Stimulated activated CD4-positive, alpha-beta T cell treated with anti-CD3 and anti-CD28 coated beads, Interleukin-12 subunit alpha, Interleukin-12 subunit beta, amount 100 ng/mL, for 4 hours (primary cell): ENCODE measurements at places on chromosomes 2 and 18.

- no peak for DNase-seq
These were observed 38.3 kb downstream of the LRRFIP1 start for GRCh38 chr2:237665713-237666143.

DNA sequence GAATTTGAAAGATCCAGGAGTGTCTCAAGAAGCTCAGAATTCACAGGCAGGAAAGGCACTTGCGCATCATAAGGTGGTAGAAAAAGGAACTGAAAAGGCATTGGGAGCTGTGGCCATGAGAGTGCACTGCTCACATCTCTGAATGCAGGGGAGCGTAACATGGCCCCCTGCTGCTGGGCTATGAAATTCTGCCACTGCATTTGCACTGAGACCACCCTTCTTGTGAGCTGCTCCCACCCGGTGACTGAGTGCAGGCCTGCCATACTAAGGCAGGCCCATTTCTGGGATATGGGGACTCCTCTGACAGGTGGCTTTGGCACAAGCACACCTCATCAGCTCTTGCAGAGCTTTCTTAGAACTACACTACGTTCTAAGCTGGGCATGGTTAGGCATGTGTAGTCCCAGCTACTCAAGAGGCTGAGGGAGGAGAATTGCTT lies 25.3 kb upstream of the STARD7 start:
- DNase-seq, result no peak

GRCh38 chr2:47402555-47402804 lies 476 bp upstream of the MSH2 start:
- DNase-seq, result no peak

GRCh38 chr2:175836361-175836760 lies 165.7 kb downstream of the LNPK start:
- no peak for DNase-seq

- DNase-seq, result peak; percentile 33
These were observed 39.0 kb upstream of the MAL start for GRCh38 chr2:94986392-94986963.

- no peak for DNase-seq
These were observed 90.6 kb upstream of the GPC1 start for GRCh38 chr2:240344904-240345303.

DNA sequence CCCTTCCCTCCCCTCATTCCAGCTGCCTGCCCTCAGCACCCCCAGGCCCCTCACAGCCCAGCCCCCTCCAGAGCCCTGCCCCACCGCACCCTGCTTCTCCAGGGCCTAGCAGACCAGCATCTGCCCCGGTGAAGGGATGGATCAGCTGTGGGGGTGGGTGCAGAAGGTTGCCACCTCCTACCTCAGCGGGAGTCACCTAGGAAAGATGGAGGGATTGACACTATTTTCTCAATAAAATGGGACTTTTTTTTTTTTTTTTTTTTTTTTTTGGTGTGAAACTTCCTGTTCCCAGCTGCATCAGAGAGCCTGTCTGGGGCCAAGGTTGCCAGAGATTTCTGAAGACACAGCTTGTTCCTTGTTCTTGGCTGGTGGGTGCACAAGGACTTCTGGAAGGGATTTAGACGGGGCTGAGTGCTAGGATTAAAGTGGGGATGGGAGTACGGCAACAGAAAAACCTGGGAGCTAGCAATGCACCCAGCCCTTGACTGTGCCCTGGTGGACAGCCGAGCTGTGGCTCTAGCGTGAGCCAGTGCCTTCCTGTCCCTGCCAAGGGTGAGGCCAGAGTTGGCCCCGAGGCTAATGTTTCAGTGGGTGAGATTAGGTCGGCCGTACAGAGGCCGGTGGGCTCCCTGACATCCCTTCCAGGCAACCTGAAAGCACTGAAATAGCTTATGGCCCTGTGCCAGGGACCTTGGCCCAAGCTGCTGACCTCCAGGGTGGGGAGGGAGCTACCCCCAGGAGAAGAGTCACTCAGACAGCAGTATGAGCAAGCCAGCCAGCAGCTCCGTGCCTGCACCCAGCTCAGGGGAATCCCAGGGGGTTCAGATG lies 4.6 kb downstream of the B3GNT7 start:
- no peak for DNase-seq

DNA sequence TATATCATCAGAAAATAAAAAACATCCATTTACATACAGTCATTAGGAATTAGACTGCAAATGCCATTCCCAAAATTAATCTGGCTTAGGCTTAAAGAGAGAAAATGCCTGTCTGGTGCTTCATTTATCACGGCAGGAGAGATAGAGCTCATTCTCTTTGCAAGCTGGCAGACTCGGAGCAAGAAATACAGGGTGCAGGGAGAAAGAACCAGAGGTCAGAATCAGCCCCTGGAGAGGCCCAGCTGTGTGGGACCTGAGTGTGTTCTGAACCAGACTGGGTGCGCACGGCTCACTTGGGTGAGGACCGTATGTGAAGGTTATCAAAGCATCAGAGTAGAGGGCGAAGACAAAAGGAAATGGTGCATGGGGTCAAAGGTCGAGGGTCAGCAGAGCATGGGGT lies 227.8 kb downstream of the ACKR3 start:
- no peak for DNase-seq

DNA sequence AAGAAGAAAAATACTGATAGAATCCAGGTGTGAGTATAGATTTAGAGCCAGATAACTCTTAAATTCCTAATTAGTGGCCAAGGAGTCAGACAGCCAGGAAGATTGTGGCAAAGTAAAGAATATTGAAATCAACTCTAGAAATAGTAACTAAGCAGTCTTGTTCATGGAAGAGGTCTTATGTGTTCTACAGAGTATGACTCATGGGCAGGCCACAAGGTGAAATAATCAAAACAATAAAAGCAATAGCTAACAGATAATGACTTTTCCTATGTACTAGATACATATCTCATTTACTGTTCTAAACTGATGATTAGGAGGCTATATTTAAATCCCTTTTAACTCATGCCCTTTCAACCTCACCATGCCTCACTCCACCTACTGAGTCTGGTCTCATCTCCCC lies 227.4 kb upstream of the COL3A1 start:
- DNase-seq, result no peak

DNA sequence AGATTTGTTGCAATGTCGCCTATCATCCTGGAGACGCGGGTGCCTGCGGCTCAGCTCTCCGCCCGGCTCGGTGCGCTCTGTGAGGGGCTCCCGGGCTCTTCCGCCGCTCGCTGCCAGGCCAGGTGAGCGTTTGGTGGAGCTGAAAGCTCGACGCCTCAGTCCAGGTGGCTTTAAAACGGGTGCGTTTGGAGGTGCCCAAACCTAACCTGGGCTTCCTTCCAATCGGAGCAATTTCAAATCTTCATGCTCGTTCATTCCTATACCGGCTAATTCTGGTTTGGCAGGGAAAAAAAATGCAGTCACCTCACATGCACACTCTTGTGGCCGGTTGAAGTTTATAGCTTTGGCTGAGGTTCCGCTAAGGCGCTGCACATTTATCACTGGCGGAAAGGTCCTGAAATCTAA lies at the start of gene SLC16A14:
SLC16A14 (minus strand) TSS at position 274 of the 405 bp plus-strand sequence. CDS start 9,572 bp downstream, outside the sequence.
- peak; percentile 8 for DNase-seq

DNA sequence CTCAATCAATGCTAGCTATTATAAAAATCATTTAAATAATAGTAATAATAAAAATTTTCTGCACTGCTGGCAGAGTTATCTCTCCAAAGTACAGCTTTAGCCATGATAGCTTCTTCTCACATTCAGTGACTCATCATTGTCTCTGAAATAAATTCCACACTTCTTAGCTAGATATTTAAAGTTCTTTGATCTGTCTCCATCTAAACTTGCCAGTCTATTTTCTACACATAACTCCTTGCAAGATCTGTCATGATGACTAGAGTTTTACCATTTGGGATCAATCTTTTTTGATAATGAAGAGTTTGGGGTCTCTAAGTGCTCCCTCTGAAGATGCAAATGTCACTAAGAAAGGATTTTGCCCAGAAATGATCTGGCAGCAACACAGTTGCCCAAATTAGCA lies 155.4 kb upstream of the LHCGR start:
- no peak for DNase-seq

DNA sequence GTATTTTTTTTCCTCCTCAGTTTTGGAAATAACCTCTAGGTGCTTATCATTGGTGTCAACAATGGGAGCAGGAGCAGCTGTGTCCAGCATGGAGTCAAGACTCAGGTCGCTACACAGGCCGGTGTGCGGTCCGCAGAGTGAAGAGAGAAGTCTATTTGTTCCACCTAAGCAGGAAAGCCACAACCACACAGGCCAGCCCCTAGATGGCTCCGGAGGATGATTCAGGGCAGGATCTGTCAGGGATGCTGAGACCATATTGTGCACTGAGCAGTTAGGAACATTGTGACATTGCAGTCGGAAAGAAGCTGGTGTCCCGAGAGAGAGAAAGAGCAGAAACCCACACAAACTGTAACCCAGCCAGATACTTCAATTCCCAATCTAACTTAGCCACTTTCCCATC lies 136.9 kb downstream of the GAREM1 start:
- no peak for DNase-seq

- no peak for DNase-seq
These were observed 65.4 kb downstream of the PLA2R1 start for GRCh38 chr2:159996792-159997546.

DNA sequence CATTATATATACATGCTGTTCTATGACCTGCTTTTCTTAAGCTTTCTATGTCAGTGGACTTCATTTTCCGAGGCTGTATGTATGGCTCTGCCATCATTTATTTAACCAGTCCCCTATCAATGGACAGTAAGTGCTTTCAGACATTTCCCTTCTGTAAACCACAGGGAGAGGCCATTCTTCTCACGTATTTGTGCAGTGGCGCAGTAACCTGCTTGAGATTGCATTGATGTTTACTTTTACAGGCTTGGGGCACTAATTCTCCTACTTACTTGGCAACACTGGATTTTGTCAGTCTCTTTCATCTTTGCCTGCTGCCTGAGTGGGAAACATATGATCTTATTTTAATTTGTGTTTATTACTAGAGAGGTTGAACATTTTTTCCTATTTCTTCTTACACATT lies 52.1 kb downstream of the BOLA3 start:
- no peak for DNase-seq

DNA sequence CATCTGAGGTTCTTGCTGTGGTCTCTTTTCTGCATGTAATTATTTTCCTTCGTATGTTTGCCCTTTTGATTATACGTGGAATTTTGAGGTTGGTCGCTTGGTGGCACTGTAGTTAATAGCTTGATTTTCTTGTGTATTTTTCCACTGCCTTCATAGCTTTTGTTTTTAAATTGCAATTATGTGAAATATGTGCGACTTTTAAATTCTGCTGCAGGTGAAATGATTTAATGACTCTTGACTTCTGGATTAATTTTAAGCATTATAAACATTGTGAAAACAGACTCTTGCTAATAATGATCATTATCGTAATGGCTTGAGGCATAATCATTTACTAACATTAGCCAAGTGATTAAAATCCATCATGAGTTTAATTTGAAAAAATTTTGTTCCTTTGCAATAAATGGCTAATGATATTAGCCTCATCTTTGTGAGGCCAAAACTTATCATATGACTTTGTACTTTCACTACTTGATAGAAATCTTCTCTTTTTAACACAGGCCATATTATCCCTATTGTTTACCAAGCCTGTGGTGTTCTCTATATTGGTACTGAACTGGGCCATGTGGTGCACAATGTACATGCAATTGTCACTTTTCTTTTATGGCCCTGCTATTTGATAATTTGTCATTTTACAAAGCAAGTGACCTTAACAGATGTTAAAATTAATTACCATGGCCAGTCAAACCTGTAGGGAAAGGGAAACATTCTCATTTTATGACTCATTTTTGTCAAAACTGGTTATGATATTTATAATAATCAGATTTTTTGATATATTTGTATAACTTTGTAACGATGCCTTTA lies 62.8 kb upstream of the NEUROD1 start:
- DNase-seq, result peak; percentile 5

- no peak for DNase-seq
These were observed 36.6 kb downstream of the SLC14A1 start for GRCh38 chr18:45760462-45761036.

DNA sequence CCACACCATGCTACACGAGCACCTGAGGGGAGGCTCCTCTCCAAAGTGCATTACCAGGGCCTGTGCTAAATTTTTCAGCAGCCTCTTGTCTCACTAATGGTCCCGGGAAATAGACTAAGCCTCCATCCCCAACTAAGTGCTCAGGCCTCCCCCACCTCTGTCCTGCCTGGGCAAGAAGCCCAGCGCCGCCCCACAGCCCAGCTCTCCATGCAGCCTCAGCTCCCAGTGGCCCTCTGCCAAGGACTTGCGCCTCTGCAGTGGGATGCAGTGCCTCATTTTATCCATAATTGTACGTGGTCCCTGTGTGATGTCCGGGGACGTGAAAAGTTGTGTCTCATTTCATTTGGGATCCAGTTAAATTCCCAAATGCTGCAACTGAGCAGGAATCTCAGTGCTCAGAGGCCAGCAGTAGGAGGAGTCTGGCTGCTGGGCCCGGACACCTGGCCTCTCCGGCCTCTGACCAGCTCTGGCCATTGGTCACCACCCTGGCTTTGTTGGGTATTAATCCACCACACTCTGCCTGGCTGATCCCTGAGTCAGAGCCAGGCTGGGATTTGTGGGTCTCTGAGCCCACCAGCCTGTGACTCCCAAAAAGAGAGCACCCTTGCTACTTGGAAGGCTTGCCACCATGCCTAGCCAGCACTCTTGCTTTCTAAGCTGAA lies 11.4 kb upstream of the STEAP3 start:
- DNase-seq, result no peak
